ENCODE measurements at places on chromosomes 5 and 9.

- no peak for DNase-seq
Observed at GRCh38 chr5:119330367-119331183, 25.2 kb upstream of the TNFAIP8 start.

GRCh38 chr9:130023994-130024596 is 18.9 kb downstream of the FNBP1 start:
- no peak for DNase-seq

DNA sequence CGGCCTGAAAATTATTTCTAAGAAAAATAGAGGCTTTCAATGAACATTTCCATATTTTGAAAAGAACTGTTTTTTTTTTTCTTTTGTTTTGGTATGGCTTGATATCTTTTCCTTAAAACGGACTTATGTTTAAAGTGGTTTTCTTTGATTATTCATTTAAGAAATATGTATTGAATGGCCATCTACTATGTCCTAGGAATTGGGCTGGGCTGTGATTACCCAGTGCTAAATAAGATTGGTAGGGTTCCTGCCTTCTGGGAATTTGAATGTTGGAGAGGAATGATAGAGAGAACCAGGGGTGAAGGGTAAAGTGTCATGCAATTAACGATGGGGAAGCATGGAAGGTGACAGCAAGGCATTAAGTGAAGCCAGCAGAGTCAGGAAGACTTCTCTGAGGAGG is 33.2 kb downstream of the TNFSF8 start:
- no peak for DNase-seq

GRCh38 chr9:108245901-108246300 is 609.9 kb downstream of the ACTL7B start:
- DNase-seq, result no peak

- no peak for DNase-seq
Observed at GRCh38 chr5:170471551-170472178, 32.2 kb upstream of the KCNIP1 start.

- DNase-seq, result no peak
Observed at GRCh38 chr5:156684216-156684615, 165.9 kb upstream of the PPP1R2B start.
